ENCODE measurements at places on chromosomes 12 and 14. TPM values are rescaled to one million over a fixed set of nuclear protein-coding genes. Genes with fewer than 3 reads are reported as not detected.

The ACSS3 gene
- 8.7 TPM for polyA plus RNA-seq

The NRXN3 gene
- polyA plus RNA-seq = 61.8 TPM

The TAS2R7 gene
- not detected for polyA plus RNA-seq

The AVPR1A gene
- polyA plus RNA-seq = 1.2 TPM

GRCh38 chr14:100141098-100141497 lies 18.3 kb downstream of the DEGS2 start:
- no peak for DNase-seq

- no peak for DNase-seq
Observed at GRCh38 chr14:50839691-50840090, 8.7 kb upstream of the NIN start.

DNA sequence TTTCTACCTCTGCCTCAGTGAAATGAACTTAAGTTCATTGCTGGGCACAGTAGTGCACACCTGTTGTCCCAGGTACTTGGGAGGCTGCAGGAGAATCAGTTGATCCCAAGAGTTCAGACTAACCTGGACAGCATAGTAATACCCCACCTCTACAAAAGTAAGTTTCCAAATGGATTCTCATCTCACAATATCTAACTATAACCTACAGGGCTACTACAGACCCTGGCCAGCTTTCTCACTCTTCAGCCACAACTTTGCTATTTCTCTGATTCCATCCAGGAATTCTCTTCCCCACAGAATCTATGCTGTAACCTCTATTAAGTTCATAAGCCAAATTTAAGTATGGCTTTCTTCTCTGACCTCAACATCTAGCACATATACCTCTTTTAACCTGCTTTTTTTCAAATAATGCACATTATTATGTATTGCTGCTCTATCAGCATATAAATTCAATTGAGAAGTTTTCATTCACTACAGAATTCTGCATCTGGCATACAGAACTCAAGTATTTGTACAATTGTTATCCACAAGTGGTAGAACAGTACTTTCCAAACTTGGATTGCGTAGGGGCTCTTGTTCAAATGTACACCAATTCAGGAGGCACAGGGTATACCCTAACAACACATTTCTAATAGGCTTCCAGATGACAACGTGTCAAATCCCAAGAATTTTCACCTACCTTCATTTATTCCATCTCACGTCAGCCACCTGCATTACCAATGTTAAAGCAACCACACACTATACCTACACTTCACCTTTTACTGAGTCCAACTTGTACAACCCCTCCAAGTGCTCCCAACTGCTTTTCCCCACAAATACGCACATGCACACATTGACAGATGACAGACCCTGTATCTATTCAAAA lies 3.8 kb downstream of the RPS29 start:
- no peak for DNase-seq

- DNase-seq = peak; percentile 88
Observed at GRCh38 chr14:75126679-75127473, at the start of gene NEK9. Gene NEK9 (minus strand): TSS chr14:75127048. CDS start chr14:75126921, 127 bp downstream.

DNA sequence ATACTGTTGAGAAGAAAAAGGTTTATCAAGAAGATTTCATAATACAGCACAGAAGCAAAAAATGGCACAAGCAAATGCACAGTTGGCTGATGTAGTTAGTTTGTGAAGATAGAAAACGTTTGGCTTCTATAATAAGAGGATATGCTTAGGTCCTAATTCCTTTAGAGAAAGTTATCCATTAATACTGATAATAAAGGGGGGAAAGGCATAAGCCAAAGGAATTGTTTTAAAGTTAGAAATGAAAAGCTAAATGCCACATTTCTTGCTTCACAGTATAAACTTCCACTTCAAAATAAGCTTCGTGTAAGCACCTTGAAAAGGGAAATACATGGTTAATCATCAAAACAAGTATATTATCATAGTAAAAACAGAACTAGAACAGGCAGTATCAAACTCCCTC lies 12.4 kb downstream of the LMO3 start:
- DNase-seq = no peak

DNA sequence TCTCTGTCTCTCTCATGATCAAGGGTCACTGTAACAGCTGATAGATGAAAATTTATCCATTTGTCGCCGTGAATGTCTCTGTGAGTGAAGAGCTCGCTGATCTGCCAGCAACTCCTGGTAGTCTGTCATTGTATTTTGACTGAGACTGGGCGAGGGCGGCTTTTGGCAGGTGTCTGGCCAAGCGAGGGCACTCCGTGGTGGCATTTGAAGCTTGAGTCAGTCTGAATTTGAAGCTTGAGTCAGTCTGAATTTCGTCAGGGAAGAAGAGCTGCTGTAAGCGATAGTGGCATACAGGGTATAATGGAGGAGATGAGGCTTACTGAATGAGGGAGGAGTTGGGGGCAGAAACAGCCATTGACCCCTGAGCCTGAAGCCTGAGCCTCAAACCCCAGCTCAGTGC lies 56.8 kb upstream of the FAM181A start:
- DNase-seq = no peak

- no peak for DNase-seq
Observed at GRCh38 chr14:105096206-105096875, 31.1 kb upstream of the GPR132 start.

All from spinal cord (tissue), 10 donors.